ENCODE measurements at places on chromosomes 3 and 15.

GRCh38 chr3:31314258-31314657 is 218.5 kb upstream of the STT3B start:
- DNase-seq, result no peak

- DNase-seq, result no peak
Observed at GRCh38 chr3:29486096-29486495, 205.2 kb downstream of the RBMS3 start.

DNA sequence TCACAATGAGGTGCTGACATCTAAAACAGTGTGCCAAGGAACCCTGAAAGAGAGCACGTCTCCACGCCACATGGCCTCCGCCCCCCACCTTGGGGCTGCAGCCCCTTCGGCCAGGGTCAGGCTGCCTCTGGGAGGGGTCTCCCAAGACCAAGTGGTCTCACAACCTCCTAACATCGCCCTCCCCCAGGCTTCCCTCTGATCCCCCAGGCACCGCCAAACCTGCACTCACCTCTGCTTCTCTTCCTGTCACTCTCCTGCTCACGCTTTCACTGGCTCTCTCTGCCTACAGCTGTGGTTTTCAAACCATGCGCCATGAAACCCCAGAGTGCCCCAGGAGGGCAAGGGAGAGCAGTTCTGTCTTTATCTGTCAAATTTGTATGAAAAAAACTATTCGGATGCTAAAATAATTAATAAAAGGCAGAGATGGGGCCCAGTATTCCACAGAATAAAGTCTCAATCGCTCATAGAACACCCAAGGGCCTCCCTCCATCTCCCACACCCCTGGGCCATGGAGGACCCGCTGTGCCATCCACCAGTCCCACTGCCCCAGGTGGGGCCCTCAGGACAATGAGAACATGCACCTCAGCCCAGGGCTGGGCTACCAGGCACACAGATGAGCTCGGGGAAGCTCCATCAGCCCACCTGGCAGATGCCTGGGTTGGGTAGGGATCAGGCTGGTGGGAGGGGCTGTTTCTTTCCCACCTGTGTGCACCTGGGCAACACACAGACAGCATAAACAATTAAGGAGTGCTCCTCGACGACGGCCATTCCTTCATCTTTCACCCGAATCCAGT is 21.5 kb downstream of the CYFIP1 start:
- DNase-seq, result no peak

GRCh38 chr15:96354731-96355567 is 24.4 kb downstream of the NR2F2 start:
- peak; percentile 31 for DNase-seq

GRCh38 chr3:141225939-141226338 is 5.7 kb upstream of the PXYLP1 start:
- no peak for DNase-seq

DNA sequence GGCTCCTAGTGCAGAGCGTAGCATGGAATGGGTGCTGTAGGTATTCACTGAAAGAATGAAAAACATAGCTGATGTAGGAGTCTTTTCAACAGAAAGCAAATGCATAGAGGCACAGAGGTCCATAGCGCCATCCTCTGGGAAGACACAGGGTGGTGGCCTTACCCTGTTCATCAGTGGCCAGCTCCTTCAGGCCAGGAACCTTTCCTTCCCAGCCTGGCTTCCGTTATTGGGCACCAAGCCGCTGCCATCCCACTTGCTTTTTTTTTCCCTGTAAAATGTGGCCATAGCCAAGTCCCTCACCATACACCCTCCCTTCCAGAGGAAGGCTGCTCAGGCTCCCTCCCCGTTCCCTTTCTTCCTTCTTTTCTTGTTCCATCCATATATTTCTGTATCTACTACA is 118.1 kb downstream of the ZNF621 start:
- no peak for DNase-seq

DNA sequence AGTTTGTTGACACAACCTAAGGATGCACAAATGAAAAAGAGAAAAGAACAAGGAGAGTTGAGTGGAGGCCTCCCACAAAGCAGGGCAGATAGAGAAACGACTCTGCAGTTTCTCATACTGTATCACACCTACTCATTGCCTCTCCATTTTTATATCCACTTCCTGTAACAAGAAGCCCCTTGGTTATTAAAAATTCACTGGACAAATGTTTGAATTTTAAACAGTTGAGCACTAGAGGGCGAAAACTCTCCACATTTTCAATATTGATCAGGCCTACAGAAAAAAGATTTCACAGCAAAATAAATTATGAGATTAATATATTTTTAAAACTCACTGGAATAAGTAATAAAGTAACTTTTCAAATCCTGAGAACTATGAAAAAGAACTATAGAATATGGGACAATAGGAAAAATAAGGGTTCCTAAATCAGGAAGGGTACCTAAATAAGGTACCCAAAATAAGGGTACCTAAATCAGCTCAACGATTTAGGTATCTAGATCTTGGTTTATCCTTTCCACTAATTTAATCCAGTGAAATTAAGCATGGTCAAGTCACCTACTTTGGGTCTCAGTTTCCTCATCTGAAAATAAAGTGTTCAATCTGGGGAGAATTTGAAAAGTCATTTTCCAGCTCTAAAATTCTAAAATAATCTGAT is 47.0 kb upstream of the PPIB start:
- DNase-seq, result no peak

DNA sequence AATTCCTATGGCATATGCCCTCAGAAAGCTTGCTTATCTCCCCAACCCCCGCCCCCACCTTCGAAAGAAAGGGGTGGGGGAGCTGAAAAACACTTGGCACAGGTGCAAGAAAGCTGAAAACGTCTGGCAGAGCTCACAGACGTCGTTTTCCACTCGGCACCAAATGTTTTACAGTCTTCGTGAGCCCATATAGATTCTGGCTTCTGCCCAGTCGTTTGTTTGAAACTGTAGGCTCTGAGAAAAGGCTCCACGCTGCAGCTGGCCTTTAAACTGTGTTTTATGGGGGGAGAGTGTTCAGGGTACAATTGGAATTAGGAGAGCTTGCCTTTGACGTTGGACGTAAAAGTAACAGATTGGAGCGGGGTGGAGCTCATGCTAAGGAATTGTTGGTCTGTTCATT is 130.3 kb downstream of the MDFIC2 start:
- no peak for DNase-seq

- DNase-seq, result no peak
Observed at GRCh38 chr3:43013256-43013655, 34.1 kb downstream of the GASK1A start.

- DNase-seq, result no peak
Observed at GRCh38 chr3:28347374-28348264, 902 bp upstream of the ZCWPW2 start.

GRCh38 chr3:197292083-197292646 is 6.2 kb downstream of the DLG1 start:
- DNase-seq, result no peak

DNA sequence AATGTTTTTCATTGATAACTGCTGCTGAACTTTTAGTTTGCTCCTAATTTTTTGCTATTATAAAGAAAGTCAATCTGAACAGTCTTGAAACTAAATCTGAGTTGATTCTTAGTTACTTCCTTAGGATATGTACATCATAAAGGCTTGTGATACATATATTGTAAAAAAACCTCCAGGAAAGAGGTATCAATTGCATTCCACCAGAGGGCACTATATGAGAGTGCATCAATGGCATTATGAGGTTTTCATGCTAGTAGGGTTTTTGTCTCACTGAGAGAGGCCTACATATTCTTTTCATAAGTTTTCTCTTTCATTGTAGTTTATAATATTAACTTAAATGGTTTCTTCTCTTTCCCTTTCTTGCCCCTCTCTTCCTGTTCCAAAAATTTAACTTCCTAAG is 46.9 kb downstream of the PIK3R4 start:
- DNase-seq, result no peak

- no peak for DNase-seq
Observed at GRCh38 chr3:178560759-178561158, 24.5 kb downstream of the KCNMB2 start.

GRCh38 chr3:58646503-58646902 is 20.1 kb downstream of the FAM3D start:
- DNase-seq, result no peak

DNA sequence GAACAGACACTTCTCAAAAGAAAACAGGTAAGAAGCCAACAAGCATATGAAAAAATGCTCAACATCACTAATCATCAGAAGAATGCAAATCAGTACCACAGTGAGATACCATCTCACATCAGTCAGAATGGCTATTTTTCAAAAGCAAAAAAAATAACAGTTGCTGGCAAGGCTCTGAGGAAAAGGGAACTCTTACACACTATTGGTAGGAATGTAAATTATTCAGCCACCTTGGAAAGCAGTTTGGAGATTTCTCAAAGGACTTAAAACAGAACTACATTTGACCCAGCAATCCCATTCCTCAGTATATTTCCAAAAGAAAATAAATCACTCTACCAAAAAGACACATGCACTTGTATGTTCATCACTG is 95.6 kb downstream of the APBA2 start:
- DNase-seq, result no peak

GRCh38 chr3:55128225-55128823 is 200.5 kb upstream of the LRTM1 start:
- no peak for DNase-seq

DNA sequence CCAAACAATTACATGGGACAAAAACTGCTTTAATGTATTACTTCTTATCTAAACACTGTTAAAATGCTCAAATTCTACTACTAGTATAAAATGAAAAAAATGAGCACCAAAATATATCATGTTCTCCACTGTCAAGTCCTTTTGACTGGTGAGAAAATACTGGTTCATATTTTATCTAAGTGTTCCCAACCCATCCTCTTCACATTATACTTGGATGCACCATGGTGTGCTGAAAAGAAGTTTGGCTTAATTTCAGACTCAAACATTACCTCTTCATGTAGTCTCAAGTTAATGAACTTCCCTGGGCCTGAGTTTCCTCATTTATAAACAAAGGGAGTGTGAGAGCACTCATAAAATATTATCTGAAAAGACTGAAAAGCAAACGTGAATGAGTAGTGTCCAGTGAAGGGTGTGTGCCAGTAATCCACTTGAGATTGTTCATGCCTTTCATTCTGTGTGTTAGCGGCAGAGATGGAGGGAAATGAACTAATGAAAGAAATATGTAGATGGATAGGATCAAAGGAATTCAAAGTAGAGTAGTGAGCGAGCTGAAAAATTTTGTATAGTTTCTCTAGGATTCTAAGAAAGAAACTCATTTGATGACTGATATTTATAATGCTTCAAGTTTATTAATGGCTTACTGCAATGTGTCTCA is 263.2 kb downstream of the NLGN1 start:
- DNase-seq, result no peak

DNA sequence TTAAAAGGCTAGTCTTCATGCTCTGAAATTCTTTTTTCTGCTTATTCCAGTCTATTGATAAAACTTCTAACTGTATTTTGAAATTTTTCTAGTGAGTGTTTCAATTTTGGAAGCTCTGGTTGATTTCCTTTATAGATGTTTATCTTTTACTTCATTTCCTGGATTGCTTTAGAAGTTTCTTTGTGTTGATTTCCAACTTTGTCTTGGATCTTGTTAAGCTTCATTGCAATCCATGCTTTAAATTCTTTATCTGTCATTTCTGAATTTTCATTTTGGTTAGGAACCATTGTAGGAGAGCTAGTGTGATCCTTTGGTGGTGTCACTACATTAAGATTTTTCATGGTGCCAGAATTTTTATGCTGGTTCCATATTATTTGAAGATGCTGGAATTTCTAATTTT is 105.2 kb upstream of the DCBLD2 start:
- DNase-seq, result no peak

DNA sequence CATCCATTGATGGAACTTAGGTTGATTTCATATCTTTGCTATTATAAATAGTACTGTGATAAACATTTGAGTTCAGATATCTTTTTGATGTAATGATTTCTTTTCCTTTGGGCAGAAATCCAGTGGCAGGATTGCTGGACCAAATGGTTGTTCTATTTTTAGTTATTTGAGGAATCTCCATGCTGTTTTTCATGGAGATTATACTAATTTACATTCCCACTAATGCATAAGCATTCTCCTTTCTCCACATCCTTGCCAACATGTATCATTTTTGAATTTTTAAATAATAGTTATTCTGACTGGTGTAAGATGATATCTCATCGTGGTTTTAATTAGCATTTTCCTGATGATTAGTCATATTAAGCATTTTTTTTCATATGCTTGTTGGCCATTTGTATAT is 144.0 kb upstream of the SUCLG2 start:
- no peak for DNase-seq
